Activated CD4-positive, alpha-beta memory T cell treated with anti-CD3 and anti-CD28 coated beads for 36 hours (primary cell): ENCODE measurements at places on chromosomes 16 and 17. TPM values are rescaled to one million over a fixed set of nuclear protein-coding genes. Genes with fewer than 3 reads are reported as not detected.
A peak's percentile ranks its signal among the peaks of the same experiment; 100 is the strongest.

The PSMD11 gene
- 162 TPM for total RNA-seq

The SLC5A10 gene
- total RNA-seq: not detected

The IL32 gene
- 2,532 TPM for total RNA-seq

The CCDC200 gene
- not detected for total RNA-seq

The HAS3 gene
- total RNA-seq: 0.10 TPM

The CAPNS2 gene
- not detected for total RNA-seq

The UMOD gene
- total RNA-seq: not detected

The TAT gene
- total RNA-seq: not detected

The SEZ6L2 gene
- total RNA-seq: 0.38 TPM

GRCh38 chr16:71407731-71408130 lies 34.1 kb downstream of the TLE7 start:
- DNase-seq: no peak

GRCh38 chr16:21949713-21950260 lies 3.4 kb upstream of the UQCRC2 start:
- DNase-seq: no peak

DNA sequence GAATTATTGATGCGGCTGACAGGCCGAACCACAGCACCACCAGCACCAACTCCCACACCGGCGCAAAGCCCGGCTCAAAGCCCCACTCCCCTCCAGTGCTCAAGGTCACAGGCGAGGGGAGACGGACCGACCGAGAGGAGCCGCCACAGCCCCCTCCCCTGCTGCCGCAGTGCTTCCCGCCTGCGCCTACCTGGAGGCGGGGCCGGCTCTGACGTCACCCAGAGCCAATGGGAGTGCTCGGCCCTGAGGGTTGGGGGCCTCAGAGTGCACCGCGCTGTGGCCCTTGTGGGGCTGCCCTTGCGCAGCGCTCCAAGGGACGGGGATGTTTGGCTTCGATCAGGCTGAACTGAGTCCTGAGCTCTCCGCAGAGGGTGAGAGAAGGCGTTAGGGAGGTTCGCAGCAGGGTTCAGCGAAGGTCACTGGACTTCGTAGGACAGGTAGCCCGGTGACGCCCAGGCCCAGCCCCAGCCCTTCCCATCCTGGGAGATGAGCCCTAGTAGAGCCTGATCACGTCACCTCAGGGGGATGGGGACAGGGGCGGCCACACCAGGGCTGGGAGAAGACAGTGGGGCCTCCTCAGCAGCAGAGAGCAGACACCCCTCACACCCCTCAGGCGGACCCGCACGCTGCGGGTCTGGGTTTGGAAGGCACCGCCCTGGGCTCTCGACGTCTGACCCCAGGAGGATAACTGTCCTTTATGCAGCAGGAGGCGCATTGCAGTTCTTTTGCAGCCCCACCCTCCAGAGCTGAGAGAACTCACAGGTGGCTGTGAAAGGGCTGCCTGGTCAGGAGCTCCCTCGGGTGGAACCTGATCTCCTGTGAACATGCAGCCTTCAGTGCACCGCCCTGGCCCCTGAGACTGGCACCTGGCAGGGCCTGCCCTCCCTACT lies 1.5 kb downstream of the NDRG4 start:
- DNase-seq: peak; percentile 59

- DNase-seq: peak; percentile 1
Observed at GRCh38 chr17:16925461-16926060, 46.4 kb downstream of the TNFRSF13B start.

DNA sequence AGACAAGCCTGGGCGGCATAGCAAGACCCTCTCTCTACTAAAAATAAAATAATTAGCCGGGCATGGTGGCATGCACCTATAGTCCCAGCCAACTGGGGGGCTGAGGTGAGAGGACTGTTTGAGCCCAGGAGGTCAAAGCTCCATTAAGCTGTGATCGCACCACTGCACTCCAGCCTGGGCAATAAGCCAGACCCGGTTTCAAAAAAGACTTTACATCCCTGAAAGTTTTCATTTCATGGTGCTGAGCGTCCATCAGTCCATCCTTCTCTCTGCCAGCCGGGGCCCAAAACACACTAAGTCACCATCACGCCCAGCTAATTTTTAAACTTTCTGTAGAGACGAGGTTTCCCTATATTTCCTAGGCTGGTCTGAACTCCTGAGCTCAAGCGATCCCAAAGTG lies 10.6 kb downstream of the RAB40B start:
- no peak for DNase-seq

DNA sequence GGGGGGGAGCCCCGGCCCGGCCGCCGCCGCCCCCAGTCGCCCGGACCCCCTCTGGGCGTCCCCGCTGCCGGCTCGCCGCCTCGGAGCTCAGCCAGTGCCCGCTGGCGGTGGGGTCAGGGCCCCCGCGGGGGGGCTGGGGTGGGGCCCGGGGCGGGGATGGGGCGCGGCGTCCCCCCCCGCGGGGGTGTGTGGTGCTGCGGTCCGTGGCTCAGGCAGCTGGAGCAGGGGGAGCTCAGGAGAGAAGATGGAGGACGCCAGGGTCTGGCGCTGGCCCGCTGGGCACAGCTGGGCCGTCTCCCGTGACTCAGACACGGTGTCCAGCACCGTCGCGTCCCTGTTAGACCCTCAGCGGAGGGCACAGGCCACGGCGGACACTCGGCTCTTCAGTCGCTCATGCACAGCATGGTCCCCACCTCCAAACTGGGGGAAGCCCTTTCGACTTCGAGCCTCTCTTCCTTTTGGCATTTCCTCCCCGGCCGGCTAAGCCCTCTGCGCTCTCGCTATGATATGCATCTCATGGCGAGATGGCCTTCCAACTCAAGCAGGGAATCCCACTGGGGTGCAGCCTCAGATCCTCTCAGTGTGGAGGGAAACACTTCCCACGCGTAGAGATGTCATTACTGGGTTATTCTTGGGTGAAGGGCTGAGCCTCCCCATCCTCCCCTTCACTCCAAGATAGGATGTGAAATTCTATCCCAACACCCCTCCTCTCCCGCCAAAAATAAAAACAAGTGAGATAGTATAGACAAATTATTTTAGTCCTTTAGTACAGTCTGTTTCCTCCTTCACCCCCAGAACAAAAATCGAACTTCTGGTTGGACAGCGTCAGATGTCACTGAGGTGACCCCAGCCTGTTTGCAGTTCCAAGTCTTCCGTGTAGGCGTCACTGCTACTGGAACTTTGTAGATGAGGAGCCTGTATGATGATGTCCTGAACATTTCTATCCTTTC lies 522 bp upstream of the VEZF1 start:
- peak; percentile 75 for DNase-seq

GRCh38 chr16:3850544-3850899 lies 30.0 kb downstream of the CREBBP start:
- no peak for DNase-seq

DNA sequence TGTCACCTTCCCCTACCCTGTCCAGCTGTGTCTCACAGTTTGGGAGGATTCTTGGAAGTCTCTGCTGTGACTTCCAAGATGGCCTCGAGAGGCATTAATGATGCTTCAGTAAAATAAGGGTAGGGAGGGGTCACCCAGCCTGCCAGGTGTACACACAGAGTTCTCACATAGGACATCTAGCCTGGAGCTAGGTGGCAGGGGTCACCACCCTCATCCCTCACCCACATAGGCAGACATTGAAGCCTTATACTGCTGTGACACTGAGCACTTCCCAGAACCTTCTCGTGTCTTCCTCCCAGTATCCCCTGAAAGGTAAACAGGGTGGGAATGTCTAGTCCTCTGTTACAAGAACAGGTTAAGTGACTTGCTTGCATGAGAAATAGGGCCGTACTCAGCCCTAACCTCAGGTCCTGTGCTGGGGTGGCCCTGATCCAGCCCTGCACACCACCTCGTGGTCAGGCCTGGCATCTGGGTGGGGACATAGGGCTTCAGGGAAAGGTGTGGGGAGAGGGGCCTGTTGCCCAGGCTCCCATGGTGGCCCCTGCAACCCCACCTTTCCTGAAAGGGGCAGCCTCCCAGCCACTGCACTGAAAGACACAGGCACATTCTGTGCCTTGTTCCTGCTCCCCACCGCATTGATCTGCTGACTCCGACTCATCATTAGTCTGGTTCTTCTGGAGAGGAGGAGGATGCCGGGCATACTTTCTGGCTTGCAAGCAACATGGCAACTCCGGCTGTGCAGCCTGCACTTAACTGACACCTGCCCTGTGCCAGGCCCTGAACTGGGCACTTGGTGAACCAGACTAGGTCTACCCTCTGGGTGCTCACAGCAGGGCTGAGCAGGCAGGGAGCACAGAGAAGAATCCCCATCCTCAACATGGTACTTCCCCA lies 3.6 kb upstream of the MMP15 start:
- no peak for DNase-seq

DNA sequence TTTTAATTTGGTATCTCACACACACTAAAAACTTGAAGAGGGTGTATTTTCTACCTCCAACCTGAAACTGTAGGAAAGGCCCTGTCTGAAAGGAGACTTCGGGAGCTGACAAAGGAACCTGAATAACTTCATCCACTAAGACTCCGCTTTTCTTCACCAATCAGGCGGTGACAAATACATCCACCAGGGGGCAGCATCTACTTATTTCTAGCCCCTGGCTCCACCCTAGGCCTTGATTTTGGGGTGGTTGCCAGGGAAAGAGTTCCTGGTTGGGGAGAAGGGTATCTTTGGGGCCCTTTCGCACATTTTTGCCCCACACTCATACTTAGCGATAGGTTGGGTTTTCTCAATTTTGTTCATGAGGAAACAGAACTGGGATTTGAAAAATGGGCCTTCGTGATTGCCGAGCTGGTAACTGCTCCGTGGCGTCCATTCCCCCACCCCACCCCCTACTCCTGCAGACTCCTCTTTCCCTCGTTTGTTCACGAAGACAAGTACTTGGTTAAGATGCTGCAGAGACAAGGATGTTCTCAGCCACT lies 4.8 kb upstream of the ARL4D start:
- peak; percentile 93 for DNase-seq

DNA sequence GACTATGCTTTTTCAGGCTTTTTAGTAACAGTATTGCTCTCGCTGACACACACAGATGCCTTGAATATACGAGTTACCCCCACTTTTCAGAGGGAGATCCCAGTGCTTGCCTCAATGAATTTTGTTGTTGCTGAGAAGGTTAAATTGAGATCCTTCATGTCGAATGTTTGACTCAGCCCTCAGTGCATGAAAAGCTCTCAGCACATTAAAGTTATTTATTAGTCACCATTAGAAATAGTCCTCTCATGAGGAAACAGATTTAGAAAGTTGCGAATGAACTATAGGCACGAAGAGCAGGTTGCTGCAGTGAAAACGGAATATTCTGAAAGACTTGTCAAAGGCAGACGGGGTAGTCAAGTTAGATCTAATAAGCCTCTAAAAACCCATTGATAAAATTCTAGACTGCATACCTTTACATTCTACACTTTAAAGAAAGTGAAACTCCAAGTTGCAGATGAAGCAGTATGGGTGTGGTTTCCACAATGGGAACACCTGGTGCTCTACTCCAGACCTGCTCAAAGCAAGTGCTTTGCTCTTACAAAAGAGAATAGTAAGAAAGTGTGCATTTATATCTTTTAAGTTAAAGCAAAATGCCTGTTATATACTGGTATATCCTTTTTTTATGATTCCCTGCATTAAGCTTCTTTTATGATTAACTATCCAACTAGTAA lies 238.1 kb downstream of the MAF start:
- no peak for DNase-seq

DNA sequence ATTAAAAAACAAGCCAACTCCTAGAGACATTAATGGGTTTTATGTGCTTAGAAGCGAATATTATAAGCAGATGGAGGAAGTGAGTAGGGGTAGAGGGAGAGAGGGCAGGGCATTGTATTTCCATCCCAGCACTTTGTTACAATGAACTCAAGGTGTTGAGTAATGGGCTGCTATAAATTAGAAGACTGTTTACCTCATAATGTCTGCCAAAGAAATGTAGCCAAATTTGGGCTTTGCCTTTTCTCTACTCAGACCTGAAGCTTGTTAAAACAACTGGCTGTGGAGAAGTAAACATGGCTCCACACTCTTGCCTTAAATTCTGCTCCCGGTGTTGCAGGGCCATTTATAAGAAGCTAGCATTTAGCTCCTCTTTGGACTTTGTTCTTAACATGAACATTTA lies 134.7 kb downstream of the PMP22 start:
- no peak for DNase-seq

GRCh38 chr16:9337308-9338032 lies 246.0 kb downstream of the HAPSTR1 start:
- DNase-seq: no peak

DNA sequence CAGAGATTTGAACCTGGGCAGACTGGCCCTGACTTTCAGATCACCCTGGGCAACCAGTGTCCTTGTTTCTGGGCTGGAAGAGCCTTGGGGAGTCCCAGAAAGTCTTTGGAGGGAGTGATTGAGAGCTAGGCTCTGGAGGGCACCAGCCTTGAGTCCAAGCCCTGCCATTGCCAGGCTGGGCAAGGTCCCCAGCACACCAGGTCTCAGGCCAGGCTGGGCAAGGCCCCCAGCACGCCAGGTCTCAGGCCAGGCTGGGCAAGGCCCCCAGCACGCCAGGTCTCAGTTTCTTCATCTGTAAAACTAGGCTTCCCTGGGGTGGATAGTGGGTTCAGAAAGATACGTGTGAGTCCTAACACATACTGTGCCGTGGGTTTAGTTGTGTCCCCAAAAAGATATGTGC lies 135.0 kb downstream of the IRF8 start:
- DNase-seq: no peak

DNA sequence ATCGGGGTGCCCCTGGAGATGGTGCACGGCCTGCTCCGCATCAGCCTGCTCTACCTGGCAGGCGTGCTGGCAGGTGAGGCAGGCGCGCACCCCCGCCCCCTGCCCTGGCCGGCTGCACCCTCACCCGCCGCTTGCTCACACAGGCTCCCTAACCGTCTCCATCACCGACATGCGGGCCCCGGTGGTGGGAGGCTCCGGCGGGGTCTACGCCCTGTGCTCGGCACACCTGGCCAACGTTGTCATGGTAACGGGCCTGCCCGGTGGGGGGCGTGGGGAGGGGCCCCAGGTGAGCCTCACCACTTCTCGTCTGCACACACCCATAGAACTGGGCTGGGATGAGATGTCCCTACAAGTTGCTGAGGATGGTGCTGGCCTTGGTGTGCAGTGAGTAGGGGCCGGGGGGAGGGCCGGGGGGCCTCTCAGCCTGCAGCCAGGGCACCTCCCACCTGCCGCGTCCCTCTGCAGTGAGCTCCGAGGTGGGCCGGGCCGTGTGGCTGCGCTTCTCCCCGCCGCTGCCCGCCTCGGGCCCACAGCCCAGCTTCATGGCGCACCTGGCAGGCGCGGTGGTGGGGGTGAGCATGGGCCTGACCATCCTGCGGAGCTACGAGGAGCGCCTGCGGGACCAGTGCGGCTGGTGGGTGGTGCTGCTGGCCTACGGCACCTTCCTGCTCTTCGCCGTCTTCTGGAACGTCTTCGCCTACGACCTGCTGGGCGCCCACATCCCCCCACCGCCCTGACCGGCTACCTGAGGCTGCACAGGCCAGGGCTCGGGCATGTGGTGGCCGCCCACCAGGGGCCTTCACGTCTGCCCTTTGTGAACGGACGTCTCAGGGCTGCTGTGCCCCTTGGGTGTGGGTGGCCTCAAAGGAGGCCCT lies 2.1 kb downstream of the RHBDL1 start:
- DNase-seq: no peak

- no peak for DNase-seq
Observed at GRCh38 chr16:57027067-57027466, 37.7 kb downstream of the NLRC5 start.

- DNase-seq: no peak
Observed at GRCh38 chr17:61449707-61450640, 2.2 kb upstream of the TBX4 start.

- no peak for DNase-seq
Observed at GRCh38 chr16:85258629-85259028, 146.4 kb upstream of the CIBAR2 start.
